ENCODE measurements at places on chromosomes 2 and 18.

DNA sequence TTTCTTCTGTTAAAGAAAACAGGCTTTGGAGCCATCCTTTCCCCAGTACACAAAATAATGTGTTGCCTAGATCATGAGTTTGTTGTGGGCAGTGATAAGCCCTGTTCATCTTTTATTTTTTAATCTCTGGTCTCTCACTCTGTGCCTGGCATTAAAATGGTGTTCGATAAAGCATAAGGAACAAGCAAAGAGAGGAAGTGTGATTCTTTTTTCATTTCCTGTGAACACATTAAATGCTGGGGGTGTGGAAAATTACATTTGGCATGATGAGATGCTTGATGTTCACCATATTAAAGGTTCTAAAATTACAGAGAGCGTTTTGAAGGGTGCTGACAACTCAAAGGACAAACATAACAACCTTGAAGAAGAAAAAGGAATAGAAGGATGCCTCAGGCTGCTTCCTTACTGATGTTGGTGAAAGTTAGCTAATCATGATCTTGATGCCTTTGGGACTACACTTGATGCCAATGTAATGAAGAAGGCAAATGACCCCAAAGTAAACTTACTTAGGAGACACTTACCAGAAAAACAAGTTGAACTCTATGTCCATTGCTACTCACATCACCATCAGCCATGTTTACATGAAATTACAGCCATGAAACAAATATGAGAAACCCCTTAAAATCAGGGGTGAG, 33.0 kb downstream of the TMEFF2 start:
- DNase-seq = no peak

DNA sequence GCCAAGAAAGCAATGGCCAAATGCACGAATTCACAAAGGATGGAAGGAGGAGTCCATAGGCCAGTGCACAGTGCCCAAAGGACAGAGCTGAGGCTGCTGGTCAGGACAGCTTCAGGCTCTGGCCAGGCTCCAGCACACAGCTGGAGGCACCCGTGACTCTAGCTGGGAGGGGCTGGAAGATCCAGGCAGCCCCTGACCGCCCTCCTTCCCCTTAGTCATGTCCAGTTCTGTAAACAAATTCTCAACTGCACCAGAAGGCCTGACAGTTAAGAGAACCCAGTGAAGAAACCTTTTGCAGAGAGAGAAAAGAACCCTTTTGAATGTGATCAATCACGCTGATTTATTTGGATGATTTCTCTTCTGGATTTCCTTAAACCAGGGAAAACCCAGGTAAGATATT, 7.7 kb upstream of the YWHAQ start:
- DNase-seq = no peak

GRCh38 chr18:36761186-36761698, 67.6 kb downstream of the TPGS2 start:
- DNase-seq = no peak

DNA sequence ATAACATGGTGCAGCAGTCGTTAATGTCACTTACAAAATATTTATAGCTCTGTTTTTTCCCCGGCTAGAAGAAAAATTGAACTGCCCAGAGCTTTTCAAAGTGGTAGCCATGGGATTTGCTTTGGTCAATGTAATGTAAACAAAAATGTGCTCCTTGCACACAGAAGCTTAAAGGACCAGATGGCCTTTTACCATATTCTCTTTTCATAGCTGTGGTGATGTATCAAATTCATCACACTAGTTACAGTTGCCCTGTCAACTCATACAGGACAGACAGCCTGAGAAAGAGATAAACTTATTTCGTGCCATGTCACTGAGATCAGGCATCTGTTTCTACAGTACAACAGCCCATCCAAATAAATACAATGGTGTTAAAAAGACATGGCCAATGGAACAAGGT, 368.1 kb upstream of the CDH19 start:
- DNase-seq = no peak

DNA sequence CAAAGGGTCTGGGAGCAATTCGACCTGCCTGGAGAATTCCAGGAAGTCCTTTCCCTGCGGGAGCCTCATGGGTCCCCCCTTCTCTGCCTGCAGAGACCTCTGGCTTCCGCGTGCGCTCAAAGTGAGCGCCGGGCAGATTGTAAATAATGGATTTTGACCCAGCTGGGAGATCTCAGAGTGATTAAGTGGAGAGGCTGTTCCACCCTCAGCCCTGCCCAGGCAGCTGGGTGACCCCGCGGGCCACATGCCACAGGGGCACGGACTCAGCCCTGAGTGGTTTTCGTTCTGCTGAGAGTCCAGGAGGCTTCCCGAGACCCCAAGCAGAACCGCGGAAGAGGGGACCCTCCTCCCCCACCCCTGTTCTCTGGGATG, 1.2 kb downstream of the KCNG2 start:
- DNase-seq = no peak

GRCh38 chr18:58496231-58496630, 132.7 kb downstream of the ALPK2 start:
- DNase-seq = no peak

DNA sequence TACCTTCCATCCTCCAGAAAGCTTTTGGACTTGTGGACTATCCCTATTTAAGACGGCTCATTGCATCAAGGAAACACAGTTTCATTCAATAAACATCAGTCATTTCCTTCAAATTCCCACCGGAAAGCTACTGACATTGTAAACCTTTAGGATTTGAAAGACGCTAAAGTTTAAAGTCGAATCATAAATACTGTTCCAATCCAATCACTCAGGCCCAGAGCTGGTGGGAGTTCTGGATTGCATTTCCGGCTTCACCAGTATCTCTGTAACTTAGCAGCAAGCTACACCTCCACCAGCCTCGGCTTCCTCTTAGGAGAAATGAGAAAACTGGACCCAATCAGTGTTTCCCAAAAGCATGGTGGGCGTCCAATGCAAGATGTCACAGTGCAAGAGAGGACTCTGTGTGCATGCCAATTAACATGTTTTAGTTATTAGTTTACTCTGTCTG, 1.6 kb downstream of the WDFY1 start:
- DNase-seq = no peak

- DNase-seq = no peak
Observed at GRCh38 chr2:208407667-208408066, 1.1 kb downstream of the PTH2R start.

GRCh38 chr18:38693104-38693503, 1127.5 kb upstream of the CELF4 start:
- peak; percentile 71 for DNase-seq

DNA sequence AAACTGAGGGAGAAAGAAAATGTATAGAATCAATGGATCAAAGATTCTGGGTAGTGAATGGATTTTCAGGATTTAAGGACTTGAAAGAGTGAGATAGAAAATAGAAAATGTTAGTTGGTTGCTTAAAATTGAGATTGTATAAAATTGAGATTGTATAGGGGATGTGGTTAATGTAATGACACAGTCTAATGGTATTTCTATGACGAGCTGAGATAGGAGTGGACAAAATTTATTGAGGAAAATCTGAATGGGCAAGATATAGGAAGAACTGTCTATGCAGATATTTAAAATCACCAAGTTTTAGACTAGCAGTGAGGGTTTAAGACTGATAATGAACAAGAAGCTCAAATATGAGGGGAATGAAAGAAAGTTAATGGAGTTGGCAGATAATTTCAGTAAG, 406.6 kb downstream of the NYAP2 start:
- no peak for DNase-seq

GRCh38 chr2:149561309-149561926, 26.2 kb downstream of the MMADHC start:
- no peak for DNase-seq

- DNase-seq = peak; percentile 41
Observed at GRCh38 chr2:148643998-148644882, at the start of gene EPC2. TSS of gene EPC2 (plus strand) at chr2:148644751. CDS start at chr2:148645018, 267 bp downstream.

DNA sequence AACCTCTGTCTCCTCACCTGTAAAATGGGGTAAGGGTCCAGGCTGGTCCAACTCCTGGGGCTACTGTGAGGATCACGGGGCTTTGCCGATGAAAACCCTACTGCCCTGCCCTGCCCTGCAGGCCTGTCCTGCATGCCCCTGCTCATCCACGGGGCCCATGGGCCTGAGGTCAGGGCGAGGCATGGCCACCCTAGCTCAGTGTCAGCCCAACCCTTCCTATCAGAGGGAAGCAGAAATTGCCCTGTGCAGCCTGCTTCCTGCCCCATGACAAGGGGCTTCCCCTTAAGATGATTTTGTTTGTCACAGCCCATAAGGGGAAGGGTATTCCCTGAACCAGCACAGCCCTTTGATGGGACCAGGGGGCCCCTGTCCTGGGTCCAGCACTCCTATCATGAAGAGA, 353.6 kb upstream of the ID2 start:
- DNase-seq = no peak

DNA sequence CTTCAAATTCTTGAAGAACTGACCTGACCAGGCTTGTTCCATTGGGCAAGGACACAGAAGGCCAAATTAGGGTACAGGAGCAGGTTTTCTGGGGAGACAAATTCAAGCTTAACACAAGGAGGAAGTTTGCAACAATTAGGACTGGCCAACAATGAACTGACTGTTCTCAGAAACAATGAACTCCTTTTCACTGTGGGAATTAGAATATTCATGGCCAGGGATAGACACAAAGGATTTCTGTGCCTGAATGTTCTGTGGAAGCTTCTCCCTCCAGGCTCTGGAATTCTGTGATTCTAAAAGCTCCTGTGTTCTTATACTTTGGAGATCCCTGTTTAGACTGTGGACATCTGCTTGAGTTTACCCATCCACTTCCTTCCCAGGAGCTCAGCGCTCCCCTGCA, 15.2 kb downstream of the SMYD1 start:
- no peak for DNase-seq

- DNase-seq = no peak
Observed at GRCh38 chr18:31667185-31667584, 17.2 kb downstream of the B4GALT6 start.

DNA sequence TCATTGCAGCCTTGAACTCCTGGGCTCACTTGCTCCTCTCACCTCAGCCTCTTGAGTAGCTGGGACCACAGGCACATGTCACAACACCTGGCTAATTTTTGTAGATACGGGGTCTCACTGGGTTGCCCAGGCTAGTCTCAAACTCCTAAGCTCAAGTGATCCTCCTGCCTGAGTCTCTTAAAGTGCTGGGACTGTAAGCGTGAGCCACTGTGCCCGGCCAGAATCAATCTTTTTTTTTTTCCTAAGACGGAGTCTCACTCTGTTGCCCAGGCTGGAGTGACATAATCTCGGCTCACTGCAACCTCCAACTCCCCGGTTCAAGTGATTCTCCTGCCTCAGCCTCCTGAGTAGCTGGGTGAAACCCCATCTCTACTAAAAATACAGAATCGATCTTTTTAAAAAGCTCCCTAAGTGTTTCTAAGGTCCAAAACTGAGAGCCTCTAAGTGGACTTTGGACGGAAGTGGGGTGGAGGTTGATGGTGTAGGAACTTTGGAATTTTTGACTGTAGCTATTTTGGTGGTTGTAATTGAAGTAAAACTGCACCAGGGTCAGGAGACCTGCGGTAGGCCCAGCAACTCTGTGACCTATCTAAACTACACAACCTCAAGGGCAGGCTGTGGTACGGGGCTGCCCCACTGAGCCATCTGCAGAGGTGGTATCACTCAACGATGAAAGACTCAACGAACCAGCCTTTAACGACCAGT, 82.9 kb downstream of the POLR1A start:
- no peak for DNase-seq

Data from bone marrow (tissue), 2 donors.